ENCODE measurements at places on chromosomes 11 and 22.
A peak's percentile ranks its signal among the peaks of the same experiment; 100 is the strongest.

GRCh38 chr11:37978647-37979046 lies 1380.6 kb upstream of the RAG2 start:
- no peak for DNase-seq

DNA sequence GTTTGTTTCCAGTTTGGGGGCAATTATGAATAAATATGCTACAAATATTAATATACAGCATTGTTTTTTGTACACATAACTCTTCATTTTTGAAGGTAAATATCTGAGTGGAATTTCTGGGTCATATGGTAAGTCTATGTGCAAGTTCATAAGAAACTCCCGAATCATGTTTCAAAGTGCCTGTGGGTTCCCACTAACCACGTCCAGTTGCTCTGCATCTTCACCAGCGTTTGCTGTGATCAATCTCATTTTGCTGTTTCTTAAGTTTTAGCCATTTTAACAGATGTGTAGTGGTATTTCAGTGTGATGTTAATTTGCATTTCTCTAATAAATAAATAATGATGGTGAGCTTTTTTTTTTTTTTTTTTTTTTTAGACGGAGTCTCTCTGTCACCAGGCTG lies 14.2 kb upstream of the CSRP3 start:
- DNase-seq: no peak

- no peak for DNase-seq
These were observed 102.4 kb downstream of the LRRC32 start for GRCh38 chr11:76568139-76568538.

GRCh38 chr11:103648670-103649400 lies 387.6 kb upstream of the DDI1 start:
- no peak for DNase-seq

DNA sequence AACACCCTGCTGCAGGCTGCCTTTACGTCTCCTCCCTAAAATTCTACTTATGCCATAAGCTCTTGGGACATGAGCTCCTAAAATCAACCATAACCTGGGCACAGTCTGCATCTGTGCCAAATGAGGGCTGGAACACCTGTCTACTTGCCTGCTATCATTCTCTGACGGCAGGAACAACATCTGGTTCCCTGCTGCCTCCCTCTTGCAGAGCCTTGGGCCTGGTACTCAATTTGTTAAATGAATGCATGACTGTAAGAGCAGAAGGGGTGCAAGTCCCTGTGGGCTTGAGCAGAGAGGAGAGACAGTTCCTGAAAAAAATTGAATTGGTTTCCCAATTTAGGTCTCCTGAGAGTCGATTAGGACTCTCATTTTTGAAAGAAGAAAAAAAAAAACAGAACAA lies 66.7 kb upstream of the CSNK2A3 start:
- DNase-seq: no peak

DNA sequence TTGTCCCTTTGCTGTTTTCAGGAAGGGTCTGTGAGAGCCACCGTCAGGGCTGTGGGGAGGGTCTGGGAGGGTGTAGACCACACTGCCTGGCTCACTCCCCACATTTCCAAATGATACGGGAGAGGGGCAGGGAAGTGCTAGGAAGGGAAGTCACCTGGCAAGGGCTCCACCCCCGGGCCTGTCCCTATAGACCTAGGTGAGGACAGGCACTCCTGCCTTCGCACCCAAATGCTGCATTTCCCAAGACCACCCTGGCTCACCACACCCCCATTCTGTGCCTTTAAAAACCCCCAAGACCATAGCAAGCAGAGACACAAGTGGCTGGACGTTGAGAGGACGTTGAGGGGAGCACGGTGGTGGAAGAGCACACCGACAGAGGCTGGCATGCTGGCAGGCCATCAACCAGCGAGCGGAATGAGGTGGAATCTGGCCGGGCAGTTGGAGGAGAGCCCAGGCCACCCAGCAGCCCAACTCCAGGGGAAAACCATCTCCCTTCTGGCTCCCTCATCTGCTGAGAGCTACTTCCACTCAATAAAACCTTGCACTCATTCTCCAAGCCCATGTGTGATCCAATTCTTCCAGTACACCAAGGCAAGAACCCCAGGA lies 45.7 kb downstream of the GNB1L start:
- DNase-seq: no peak

GRCh38 chr11:100576718-100577021 lies 110.4 kb upstream of the ARHGAP42 start:
- no peak for DNase-seq

DNA sequence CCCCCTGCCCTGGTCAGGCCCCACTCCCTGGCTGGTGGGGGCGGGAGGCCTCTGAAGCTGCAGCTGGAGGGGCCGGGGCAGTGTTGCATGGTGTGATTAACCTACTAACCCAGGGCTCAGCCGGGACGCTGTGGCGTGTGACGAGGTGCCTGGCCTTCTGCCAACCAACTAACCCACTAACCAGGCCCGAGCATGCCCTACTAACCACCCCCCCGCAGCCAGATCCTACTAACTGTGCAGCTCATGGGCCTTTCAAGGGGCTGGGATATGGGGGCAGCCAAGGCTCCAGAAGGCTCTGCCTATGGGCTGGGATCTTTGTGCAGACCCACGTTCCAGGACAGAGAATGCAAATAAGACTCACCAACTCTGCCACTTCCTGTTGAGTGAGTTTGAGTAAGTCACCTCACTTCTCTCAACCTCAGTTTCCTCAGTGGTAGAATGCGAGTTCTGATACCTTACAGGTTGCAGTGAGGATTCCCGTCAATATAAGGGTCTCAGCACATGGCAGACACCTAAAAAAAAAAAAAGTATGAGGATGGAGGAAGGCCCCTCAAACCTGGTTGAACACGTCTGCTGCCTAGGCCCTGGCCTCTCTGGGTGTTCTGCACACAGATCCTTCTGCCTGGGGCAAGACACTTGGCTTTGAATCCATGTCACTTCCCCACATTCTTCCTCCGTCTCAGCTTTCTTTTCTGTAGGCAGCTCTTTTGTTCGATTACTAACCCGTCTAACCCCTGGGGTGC lies 14.1 kb downstream of the MIAT start:
- DNase-seq: peak; percentile 68

- DNase-seq: no peak
These were observed 177.8 kb downstream of the CEP164 start for GRCh38 chr11:117505285-117505970.

GRCh38 chr11:130469181-130469580 lies 20.7 kb downstream of the ADAMTS15 start:
- no peak for DNase-seq

GRCh38 chr11:86355256-86355655 lies 19.4 kb upstream of the CCDC81 start:
- DNase-seq: no peak

GRCh38 chr11:14449302-14449714 lies 50.3 kb downstream of the COPB1 start:
- no peak for DNase-seq
